Activated T-helper 2 cell treated with anti-CD3 and anti-CD28 coated beads, Interferon-gamma antibody, Interleukin-2, Interleukin-4, amounts not matched to agents 10 μg/mL and 5 μg/mL and 100 μg/mL, durations not matched to agents 14 hours and 24 hours and 36 hours (primary cell): ENCODE measurements at places on chromosomes 1 and 21. TPM values are rescaled to one million over a fixed set of nuclear protein-coding genes. Genes with fewer than 3 reads are reported as not detected.

- peak; percentile 51 for DNase-seq
Observed at GRCh38 chr1:231421546-231421970, 529 bp downstream of the EGLN1 start.

- DNase-seq, result no peak
Observed at GRCh38 chr1:14826172-14826636, 227.7 kb downstream of the KAZN start.

DNA sequence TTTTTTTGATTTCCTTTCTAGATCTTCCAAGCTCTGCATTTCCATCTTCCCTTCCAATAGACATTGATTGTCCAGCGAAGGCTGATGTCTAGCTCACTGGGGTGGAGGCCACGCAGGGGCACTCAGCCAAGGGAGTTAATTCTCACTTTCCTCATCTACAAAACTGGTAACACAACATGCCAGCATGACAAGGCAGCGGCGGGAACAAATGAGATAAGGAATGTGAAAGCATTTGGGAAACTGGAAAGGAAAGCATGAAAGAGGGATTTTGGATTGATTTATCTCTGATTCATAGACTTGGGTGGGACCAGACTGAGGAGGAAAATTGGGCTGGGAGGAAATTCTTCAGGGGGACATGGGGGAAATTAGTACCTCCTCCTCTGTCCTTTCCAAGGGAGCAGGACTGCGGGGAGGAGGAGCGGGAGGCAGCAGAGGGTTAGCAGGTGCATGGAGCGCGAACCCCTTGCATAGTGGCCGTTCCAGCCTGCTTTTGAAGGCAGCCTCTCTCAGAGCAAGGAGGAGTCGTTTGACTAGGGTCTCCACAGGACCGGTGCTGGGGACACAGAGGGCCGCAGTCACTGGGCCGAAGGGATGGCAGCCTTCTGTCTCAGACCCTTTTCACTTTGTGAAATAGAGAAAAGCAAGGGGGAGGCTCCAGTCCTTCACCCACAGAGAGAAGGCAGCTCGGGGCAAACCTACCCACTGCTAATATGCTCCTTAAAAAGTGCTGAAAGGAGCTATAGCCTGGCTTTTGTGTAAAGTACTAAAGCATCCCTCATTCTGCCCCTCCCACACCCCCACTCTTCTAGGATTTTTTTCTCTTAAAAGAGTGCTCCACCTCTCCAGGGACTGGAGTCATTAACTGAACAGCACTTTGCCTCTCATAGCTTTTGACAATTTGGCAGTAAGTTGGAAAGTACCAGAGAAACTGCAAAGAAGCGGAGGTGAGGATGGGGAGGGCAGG, 89.2 kb downstream of the PLXNA2 start:
- no peak for DNase-seq

DNA sequence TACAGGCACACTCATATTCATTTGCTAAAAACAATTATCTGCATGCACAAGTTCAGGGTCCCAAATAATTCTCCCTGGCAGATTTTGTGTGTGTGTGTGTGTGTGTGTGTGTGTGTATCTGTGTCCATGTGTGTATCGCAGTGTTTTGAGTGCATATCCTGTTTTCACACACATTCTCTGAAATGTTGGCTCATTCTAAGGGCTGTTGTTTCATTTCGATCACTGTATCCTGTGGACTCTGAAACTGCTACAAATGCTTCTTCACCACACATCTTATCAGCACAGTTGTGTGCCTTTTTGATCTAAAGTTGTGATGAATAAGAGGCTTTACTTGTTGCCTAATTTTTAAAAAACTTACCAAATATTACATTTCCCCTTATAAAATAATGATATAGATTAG, 34.6 kb downstream of the NR5A2 start:
- DNase-seq, result no peak

DNA sequence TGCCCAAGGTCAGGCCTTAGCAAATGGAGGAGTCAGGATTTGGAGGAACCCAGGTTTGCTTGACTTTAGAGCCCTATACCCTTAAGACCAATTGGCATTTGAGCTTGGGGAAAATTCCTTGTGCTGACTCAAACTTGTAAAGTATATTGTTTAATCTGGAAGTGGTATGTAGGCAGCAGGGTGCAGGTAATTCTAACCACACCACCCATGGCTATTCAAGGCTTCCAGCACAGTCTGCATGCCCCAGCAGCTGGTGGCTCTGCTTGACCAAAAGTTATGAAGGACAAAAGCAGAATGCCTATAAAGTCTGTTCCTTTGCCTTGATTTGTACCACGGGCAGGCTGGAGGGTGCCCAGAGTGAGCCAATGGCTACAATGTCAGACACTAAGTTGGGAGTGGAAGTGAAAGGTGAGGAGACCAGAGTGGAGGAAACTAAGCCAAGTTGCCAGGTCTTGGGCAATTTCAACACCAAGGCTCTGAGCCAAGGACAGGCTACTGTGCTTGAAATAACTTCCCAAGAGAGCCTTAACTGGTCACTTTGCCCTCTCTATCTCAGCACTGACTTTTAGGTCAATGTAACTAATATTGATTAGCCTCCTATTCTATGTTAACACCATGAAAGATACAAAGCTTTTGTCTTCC, 4.7 kb upstream of the G0S2 start:
- no peak for DNase-seq

DNA sequence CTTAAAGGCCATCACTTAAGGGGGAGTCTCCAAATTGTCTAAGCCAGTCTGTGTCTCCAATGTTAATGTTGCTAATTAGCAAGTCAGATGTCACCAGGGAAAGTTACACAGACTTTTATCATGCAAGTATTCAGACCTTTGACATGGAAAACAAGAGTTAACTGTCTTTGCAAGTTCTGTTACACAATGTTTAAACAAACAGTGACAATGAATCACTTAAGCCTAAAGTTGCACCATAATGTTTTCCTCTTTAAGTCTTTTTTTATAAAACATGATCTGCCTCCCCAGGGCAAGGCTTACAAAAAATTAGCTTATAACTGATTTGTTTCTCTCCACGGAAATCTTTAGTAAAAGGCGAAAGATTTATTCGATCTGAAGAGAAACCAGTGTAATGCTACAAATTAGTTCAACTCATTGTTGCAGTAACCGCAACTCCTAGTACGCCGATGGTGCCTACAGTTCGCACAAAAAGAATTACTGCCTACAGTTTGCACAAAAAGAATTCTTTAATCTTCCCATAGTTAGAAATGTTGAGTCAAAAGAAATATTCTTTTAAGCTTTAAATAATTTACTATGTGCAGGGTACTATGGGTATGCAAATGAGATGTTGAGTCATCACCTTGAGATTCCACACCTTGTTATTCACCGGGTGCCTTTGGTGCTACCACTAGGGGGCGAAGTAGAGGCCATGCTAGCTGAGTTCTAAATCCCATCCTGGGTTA, 45.3 kb downstream of the HHAT start:
- DNase-seq, result peak; percentile 48

DNA sequence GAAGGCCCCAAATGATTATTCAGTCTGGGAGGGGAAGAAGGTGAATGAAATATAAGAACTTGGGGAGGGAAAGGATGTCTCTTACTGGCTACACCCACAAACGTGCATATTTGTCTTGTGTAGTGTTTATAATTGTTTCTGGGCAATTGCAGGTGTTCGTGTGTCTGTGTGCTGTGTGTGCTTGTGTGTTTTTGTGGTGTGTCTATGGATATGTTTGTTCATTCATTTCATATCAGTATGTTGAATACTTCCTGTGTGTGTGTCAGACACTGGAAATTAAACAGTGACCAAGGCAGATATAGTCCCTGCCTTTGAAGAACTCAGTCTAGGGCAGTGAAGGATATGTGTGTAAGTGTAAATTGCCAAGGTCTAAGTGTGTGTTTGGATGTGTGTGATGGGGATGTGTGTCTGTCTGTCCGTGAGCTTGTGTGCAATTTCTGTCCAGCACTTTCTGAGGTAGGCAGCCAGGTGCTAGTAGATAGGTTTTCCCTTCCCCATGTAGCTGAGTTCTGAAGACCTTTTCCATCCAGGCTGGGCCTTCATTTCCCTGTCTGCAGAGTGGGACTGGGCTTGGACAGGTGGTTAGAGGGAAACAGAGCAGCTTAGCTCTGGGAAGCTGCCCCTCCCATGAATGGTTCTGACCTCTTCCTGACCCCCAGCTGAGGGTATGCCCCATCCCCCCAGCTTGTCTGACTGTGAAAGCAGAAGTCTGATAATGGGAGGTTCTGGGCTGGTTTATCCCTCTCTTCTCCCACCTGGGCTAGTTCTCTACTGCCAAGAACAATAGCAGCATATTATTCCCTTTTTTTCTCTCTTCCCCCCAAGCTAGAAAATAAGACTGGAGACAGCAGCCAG, 3.8 kb downstream of the AGO1 start:
- DNase-seq, result no peak

DNA sequence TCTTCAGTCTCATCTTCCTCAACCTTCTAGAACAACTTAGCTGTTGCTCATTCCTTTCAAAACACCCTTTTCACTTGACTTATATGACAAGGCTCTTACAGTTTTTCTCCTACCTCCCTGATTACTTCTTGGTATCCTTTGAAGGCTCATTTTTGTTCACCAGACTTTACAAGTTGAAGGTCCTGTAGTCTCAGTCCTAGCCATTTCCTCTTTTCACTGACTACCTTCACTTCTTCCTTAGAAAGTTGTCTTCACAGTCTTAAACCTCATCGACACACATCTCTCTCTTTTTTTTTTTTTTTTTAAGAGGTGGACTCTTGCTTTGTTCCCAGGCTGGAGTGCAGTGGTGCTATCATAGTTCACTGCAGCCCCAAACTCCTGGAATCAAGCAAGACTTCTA, 6.6 kb upstream of the TP53BP2 start:
- DNase-seq, result no peak

DNA sequence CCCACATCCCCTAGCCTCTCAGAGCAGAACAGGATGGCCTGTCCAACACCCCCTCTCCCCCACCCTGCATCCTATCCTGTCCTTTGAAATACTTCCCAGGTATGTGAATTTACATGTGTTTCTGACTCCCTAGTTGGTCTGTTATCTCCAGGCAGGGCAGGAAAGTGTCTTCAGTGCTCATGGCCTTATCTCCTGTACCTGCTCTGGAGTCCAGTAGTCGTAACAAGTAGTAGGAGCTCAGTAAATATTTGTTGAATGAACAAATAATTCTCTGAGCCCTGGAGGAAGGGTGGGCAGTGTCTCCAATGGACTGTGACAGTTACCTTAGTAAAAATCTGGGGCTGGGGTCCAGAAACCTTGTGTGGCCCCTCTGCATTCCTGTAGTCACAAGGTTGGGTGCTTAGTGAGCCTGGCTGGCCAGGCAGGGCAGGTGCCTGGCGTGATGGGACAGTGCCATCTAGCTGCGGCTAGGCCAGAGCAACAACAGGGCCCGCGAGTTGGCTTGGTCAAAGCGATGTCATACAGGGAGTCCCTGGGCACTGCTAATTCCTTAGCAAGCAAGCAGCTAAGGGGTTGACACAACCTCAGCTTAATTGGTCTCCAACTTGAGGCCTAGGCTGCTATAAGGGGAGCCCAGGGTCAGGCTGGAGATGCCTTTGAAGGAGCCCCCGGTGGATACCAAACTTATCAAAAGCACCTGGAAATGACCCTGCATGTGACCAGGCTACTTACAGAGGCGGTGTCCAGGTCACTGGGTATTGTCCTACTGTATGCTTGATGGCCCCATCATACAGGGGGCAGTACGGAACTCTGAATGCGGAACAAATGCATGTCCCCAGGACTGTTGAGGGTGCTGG, 89.0 kb upstream of the PPM1J start:
- peak; percentile 42 for DNase-seq

DNA sequence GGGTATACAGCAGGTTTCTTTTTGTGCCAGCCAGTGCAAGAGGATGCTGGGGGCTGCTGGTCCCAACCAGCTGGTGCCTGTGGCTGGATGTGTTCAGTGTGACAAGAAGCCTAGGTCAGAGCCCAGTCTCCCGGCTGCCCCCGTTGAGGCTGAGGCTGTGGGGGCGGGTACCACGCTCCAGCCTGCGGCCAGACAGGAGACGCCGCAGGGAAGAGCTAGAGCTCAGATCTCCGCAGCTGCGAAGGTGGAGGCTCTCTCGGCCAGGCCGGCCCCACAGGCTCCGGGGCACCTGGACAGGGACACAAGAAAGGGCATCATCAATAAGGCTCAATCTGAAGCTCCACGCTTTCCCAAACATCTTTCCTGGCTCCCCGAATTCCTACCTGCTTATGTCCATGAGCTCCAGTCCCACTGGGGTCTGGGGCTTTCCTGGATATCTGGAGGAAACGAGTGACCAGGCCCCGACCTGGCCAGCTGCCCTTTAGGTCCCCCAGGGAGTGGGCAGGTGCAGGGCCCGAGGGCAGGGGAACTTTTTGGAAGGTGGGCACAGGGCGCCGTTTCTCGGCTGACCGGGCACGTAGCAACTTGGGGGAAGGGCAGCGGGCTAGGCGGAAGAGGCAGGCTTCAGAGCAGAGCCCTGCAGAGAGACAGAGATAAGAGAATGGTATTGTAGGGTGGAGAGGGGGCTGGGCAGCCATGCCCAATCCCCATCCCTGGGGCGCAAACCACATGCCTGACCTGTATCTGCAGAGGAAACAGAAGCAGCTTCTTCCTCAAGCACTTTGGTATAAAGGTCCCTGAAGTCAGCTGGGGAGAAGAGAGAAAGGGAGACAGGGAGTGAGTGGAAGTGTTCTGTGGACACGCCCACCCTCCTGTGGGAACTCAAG, 7.4 kb downstream of the ENTREP3 start:
- no peak for DNase-seq

GRCh38 chr1:105585791-105586190, 1470.7 kb upstream of the PRMT6 start:
- DNase-seq, result no peak

GRCh38 chr1:182003953-182004586, 57.4 kb downstream of the ZNF648 start:
- DNase-seq, result no peak

GRCh38 chr1:248872752-248873408, 14.0 kb upstream of the ZNF692 start:
- peak; percentile 40 for DNase-seq

DNA sequence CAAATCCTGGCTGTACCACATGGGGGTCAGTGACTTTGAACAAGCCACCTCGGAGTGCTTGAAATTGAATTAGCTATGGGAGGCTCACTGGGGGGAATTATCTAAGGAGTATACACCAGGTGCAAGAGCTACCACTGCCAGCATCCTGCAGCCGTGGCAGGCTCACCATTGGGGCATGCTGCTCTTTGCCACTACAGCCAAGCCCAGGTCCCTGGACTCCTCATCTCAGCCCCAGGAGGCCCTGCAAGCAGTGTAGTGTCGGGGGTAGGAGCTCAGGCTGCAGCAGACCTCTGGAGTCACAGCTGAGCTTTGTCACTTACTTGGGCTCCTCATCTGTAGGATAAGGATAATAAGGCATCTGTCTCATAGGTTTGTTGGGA, 35.3 kb downstream of the ACOT11 start:
- DNase-seq, result no peak

DNA sequence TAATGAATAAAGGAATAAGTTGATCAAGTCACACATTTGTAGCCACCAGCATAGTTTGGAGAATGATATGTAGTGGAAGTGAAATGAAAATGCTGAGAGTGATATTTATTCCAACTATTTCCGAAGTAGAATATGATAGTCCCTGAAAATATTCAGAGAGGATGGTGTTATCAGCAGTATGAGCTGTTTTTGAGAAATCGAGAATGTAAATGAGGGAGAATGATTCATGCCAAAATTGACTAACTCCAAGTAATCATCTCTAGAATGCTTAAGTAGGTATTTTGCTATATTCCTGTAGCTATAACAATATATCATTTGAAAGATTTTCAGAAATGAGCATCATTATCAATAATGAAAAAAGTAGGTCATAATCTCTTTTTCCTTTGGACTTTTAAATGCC, 178.9 kb downstream of the PDE4B start:
- DNase-seq, result no peak

- no peak for DNase-seq
Observed at GRCh38 chr21:42785666-42786427, 93.5 kb downstream of the WDR4 start.

The SLC44A3 gene
- total RNA-seq, result not detected in 2 replicates

The ESRRG gene
- not detected in 2 replicates for total RNA-seq

The OR2T8 gene
- not detected in 2 replicates for total RNA-seq

The NUF2 gene
- 45.5 and 47.4 TPM in 2 replicates for total RNA-seq

The PRAMEF10 gene
- not detected in 2 replicates for total RNA-seq

The AMY2A gene
- total RNA-seq, result not detected in 2 replicates
